ENCODE measurements at places on chromosomes 3 and 15.

GRCh38 chr3:188947401-188948280 lies 224.1 kb upstream of the TPRG1 start:
- DNase-seq, result peak; percentile 98

GRCh38 chr3:58952128-58952917 lies 97.5 kb downstream of the CFAP20DC start:
- no peak for DNase-seq

DNA sequence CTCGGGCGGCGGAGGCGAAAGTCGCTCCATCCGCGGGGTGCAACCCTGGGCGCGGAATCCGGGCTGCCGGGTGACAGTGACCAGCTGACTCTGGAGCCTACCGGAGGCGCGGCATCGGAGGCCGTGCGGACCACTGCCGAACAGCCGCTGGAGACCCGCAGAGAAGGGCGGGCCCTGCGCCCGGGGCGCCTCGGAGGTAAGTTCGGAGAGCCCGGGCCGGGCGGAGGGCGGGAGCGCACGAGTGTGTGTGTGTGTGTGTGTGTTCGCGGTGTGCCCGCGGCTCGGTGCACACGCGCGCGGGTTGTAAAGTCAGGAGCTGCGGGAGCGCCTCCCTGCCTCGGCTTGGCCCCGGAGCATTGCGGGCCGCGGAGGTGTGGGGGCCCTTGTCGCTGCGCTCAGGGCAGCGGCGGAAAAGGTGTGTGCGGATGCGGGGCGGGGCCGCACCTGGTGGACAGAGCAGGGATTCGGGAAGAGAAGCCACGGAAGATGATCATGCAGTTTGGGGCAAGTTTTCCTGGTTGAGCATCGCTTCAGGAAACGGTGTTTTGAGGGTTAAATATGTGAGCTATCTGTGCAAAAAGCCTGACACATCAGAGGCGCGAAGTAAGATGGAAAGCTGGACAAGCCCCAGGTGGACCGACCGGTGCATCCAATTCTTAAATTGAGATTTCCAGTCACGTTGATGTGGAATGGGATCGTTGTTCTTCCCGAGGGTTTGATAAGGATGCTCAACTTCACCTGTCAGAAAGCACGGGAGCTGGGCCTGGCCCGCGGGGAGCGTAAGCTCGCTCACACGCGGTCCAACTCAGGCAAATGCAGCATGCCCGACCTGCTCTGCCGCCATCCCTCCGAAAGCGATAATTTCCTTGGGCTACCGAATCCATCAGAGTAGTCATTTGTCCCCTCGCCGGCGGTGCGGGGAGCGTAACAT lies 474 bp downstream of the MINAR1 start:
- DNase-seq, result no peak

DNA sequence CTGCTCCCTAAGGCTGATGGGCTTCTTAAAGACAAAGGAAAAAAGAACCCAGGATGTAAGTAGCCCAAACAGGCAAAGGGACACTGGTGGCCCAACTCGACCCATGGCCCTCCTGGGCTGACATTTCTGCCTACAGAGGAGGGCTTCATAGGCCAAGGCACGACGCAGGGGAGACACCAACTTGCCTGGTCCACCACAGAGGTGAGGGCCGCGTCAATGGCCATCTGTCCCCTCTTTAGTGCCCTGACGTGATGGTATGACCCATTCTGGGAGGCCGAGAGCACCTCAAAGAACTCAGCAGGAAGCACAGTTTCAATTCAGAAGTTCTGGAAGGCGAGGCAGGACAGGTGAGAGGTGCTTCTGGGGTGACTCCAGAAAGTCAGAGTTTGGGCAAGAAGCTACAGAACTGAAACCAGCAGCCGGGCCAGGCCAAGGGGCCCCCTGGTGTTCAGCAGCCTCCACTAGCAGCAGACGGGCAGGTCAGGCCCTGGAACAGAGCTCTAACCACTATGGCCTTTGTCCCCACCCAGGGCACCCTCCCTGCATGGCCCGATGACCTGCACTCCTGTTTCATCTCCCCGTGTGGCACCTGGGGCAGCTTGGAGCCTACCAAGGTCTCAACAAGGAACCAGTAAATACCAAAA lies 45.1 kb downstream of the HMCES start:
- DNase-seq, result no peak

GRCh38 chr3:134334231-134334900 lies 39.9 kb downstream of the AMOTL2 start:
- no peak for DNase-seq

DNA sequence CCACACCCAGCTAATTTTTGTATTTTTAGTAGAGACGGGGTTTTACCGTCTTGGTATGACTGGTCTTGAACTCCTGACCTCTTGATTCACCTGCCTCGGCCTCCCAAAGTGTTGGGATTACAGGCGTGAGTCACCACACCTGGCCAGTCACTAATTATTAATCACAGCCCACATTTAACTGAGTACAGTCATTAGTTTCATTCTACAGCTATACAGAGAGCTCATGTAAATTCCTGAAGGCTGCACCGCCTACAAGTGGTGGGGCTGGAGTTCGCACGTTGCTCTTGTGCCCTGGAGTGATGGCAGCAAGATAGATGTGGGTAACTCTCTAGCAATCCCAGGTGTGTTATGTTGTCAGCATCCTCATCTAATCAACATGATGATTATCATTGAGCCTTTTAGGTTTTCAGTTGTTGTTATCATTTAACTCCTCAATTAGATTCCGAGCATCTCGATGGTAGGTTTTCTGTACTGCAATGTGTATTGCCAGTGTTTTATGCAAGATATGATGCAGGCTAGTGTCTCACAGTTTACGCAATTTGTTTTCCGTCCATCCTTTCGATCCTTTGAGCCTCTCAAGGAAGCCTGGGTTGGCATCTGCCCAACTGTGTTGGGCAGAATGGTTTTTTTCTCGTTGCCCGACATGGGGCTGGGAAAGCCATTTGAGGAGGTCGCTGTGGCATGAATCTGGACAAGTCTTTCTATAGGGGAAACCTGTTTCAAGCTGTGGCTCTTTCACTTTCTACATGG lies 216.3 kb downstream of the LPP start:
- DNase-seq, result no peak

GRCh38 chr3:45084820-45085816 lies 59.0 kb downstream of the CLEC3B start:
- no peak for DNase-seq

GRCh38 chr15:48996276-48996675 lies 32.6 kb upstream of the SHC4 start:
- DNase-seq, result no peak

DNA sequence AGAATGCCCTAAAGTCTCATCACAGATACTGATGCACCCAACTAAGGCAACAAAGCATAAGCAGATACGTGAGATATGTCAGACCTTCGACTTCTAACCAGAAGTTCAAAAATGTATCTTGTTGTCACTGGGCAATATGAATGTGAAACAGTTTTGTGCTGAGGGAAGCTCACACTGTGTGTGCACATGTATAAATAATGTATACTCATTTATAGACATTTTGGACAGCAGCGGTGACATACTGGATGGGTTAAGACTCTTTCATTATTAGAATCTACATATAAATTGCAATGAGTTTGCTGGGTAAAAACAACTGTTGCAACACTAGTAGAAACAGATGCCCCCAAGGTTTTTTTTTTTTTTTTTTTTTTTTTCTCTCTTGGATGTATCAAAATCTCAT lies 37.9 kb downstream of the TIGIT start:
- DNase-seq, result no peak

DNA sequence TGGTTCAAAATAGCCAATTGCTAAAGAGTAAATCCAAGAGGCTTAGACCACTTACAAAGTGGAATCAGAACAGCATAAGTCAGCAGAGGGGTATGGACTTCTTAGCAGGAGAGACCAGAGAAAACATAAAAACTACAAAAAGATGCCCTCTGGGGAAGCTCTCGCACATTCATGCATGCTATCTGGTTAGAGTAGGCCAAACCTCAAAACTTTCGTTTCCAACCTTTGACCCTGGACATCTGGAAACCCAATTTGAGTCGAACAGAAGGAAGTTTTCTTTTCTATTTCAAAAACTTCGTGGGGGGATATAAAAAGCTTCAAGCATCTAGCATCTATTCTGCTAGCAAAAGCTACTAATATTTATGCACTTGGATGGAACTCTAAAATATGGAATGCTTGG lies 523.9 kb upstream of the AGTR1 start:
- no peak for DNase-seq

- no peak for DNase-seq
These were observed 6.5 kb upstream of the DNASE1L3 start for GRCh38 chr3:58217209-58217811.

- no peak for DNase-seq
These were observed 56.6 kb downstream of the BBX start for GRCh38 chr3:107579371-107579770.

- DNase-seq, result no peak
These were observed 85.6 kb downstream of the PTPRG start for GRCh38 chr3:61646851-61647525.

DNA sequence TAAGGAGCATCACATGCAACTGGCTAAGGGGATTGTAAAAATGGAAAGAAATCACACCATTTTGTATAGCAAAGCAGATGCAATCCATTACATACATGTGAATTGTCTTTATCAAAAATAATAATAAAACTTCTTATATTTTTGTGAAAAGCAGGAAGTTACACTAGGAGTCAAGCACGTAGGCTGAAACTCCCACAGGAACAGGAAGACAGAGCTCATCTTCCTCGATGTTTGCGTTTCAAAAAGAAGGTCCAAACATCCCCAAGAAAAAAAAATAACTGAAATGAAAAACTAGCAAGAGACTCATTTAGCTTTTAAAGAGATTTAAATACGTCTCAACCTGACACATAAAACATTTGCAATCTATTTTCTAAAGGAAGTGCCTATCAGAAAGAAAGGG lies 106.6 kb downstream of the TGFBR2 start:
- DNase-seq, result no peak

DNA sequence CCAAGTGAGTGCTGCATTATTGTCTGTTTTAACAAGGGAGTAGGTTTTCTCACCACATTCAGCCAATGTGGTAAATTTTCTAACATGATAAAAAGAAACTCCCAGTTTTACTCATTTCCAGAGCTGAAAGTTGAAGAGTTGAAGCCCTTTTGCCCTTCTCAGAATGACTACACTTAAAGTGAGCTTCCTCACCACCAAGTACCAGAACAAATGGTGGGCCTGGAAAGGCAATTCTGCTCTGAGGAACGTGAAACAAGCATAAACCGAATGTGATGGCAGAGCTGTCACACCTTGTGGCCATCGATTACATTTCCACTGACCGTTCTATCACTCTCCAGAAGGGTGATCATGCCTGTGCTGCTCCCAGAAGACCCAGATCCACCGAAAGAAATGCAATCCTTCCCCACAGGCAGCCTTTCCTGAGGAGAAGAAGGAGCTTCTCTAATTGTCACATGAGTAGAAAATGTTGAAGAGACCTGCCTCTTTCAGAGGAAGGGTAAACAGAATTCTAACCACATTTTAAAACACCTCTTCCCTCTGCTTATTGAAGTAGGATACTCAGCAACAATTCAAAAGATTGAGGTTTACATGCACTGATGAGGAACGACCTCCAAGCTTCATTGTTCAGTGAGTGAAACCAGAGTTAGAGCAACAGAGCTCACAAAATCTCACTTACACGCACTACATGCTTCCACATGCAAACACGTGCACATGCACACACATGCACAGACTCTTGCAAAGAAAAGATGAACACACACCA lies 21.4 kb upstream of the CCR9 start:
- no peak for DNase-seq

- no peak for DNase-seq
These were observed 176.0 kb upstream of the TMCO5A start for GRCh38 chr15:37758412-37758811.

- no peak for DNase-seq
These were observed 46.8 kb upstream of the LPP start for GRCh38 chr3:188106887-188107830.

DNA sequence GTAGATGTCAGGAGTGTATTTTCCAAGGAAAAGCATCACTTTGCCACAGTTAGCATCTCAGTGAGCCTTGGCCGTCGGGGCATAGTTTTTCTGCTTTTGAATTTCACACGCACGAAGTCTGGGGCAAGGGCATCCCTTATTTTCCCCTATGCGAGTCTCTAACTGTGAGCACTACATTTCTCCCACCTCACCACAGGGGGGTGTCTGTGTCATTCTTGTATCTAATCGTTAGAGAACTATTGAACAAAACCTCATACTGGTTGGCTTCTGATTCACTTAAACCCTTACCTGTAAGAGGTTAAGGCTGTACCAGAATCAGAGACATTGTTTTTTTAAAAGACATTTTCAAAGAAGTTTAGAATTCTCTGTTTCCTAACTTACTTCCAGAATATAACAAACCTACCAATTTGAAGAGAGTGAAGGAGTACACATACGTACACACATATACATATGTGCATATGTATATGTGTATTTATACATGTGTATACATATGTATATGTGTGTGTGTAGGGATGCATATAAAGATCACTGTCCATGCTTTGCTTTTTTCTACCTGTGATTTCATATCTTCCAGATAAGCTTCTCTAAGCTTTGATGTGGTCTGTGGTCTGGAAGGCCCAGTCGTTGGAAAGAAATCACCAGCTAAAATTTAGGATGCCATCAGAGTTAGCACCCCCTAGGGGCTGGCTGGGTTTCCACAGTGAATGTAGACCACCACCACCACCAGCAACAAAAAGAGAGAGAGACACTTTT lies 49.4 kb downstream of the MYZAP start:
- no peak for DNase-seq

GRCh38 chr3:195140410-195140809 lies 130.5 kb downstream of the XXYLT1 start:
- no peak for DNase-seq

DNA sequence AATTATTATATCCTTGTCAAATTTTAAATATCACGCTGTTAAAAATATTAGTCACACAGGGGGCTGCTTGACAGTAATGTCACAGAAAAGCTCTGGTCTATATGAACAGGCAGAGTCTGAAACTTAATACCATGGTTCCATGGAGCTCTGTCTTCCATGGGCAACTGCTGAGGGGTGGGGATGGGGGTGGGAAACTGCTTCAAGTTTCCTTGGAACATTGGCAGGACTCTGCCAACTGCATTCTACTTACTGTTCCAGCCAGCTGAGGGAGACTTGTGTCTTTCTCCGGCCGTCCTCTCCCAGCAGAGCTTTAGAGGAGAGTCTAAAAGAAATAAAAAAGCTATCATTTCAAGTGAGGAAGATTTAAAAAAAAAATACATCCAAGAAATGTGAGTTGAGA lies 348.7 kb downstream of the ZIC1 start:
- DNase-seq, result no peak

GRCh38 chr15:65939901-65940617 lies 70.8 kb downstream of the RAB11A start:
- DNase-seq, result no peak

GRCh38 chr3:191593486-191593885 lies 132.5 kb downstream of the PYDC2 start:
- DNase-seq, result no peak
